ENCODE measurements at places on chromosomes 13 and 19.

DNA sequence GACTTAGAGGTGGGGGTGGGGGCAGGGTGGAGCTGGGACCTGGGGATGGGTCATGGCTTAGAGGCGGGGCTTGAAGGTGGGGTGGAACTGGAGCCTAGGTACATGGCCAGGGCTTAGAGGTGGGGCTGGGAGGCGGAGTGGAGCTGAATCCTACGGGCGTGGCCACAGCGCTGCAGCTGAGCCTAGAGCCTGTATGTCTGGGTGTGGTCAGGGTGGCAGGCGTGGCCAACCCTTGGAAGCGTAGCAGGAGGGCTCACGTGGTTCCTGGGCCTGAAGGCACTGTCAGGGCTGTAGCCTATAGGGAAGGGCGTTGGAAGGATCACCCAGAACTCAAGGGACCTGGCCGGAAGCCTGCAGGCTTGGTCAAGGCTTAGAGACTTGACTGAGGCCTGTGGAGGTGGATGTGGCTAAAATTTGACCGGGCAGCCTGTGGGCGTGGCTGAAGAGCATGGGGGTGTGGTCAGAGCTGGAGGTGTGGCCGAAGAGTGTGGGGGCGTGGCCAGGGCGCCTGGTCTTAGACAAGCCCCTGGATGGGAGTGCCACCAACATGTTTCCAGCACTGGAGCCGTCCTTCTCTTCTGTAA, 24.3 kb downstream of the COLGALT1 start:
- DNase-seq: no peak

- no peak for DNase-seq
Observed at GRCh38 chr13:66663711-66664110, 566.4 kb downstream of the PCDH9 start.

GRCh38 chr13:20851844-20852402, 50.6 kb downstream of the XPO4 start:
- DNase-seq: no peak

GRCh38 chr13:99962242-99962641, 9.3 kb downstream of the ZIC5 start:
- no peak for DNase-seq

GRCh38 chr13:104944176-104944575, 1591.3 kb downstream of the EFNB2 start:
- no peak for DNase-seq

DNA sequence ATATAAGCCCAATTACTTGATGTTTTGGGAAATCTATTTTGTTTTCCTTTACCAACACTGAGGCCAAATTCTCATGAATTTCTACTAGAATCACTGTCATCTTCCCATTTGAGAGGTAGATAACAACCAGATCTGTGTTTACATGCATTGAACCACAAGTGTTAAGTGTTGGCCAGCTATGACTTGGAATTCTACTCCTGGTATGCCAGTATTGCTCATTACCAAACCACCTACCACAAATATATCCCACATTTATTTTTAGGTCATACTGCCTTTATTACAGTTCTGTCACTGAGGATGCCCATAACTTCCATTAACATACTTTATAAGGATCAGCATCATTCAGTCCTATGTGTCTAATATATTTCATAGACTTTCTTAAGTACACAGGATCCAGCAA, 328.9 kb downstream of the DIAPH3 start:
- no peak for DNase-seq

DNA sequence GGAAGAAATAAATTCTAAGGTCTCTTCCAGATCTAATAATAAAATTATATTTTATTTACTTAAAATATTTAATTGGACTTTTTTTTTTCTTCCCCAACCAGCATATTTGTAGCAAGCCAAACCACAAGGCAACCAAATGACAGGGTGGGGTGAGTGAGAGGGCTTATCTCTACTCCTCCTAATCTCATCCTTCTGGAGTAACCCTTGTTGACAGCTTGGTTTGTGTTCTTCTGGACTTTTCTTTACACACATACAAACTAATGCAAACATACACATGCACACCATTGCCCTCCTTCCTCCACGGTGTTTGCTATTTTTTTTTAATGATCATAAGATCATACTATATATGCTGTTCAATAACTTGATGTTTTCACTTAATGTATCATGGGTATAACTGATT, 383.1 kb downstream of the DLEU7 start:
- no peak for DNase-seq

GRCh38 chr13:94567581-94567980, 28.4 kb downstream of the TGDS start:
- no peak for DNase-seq

- DNase-seq: no peak
Observed at GRCh38 chr13:112802802-112803195, 113.0 kb downstream of the ATP11A start.

- DNase-seq: no peak
Observed at GRCh38 chr19:39237200-39238184, 7.3 kb downstream of the IFNL3 start.

DNA sequence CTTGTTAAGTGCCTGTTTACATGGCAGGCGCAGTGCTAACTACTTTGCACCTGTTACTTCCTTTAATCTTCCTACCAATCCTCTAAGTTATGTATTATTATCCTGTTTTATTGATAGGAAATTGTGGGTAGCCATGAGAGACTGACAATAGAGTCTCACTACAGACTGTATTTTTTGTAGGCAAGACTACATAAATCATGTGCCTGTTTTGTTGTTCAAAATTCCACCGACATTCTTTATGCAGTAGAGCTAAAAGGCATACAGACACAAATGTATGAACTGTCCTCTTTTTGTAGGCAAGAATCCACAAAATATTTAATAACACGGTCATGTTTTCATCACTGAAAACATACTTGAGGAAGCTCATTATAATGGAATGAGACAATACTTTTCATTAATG, 205.5 kb downstream of the NALCN start:
- no peak for DNase-seq

- no peak for DNase-seq
Observed at GRCh38 chr13:50229960-50230661, 214.9 kb downstream of the KCNRG start.

GRCh38 chr19:16920816-16921529, 32.2 kb downstream of the F2RL3 start:
- peak; percentile 79 for DNase-seq

GRCh38 chr19:17376935-17377600, at the start of gene PLVAP:
Gene PLVAP, minus strand, starts transcription at chr19:17377342. Its CDS starts 54 bp downstream, at chr19:17377288.
- no peak for DNase-seq

- no peak for DNase-seq
Observed at GRCh38 chr13:113020323-113021080, 51.5 kb downstream of the MCF2L start.

GRCh38 chr13:30659980-30660379, 42.3 kb downstream of the USPL1 start:
- no peak for DNase-seq

DNA sequence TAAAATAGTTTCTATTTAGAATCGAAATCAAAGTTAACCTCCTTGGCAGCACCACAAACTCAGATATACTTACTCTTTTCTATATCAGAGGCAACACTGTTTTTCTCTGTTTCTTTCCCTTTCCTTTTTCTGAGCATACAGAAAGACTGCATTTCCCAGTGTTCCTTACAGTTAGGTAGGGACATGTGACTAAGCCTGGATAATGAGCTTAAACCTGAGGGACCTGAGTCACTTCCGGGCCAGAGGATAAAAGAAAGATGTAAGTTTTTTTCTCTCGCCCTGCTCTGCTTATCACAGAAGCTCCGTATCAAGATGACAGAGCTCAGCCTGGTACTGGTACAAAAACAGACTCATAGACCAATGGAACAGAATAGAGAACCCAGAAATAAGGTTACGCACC, 531.9 kb downstream of the KLF12 start:
- no peak for DNase-seq

- no peak for DNase-seq
Observed at GRCh38 chr19:38503077-38503410, 69.6 kb downstream of the RYR1 start.

DNA sequence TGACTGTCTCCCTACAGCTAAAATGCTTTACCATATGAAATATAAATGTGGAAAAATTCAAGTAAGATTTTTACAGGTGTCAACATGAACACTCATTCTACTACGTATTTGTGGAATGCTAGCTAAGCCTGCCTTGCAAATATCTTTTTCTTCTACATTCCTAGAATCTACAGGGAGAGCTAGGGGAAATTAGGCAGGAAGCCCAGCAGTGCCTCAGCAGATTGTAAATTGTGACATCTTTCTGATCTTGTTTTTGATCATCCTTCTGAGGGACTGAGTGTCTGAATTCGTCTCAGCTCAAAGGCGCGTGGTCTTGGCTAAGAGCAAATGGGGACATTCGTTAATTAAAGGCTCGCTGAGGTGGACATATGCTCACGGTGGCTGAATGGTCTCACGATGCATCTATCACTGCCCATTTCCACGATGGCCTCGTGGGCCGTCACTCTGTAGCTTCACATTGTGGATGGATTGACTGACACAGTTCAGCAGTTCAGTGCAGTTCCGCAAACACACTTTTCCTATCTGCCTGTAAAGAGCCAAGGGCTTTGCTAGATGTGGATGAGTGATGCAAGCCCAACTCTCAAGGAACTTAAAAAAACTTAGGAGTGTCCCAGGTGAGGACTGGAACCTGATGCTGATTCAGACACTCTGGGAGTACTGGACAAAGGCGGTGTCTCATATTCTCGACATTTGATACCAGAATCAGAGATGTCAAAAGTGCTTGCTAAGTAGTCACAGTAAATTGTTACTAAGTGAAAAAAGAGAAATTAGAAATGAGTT, 562.5 kb downstream of the EFNB2 start:
- no peak for DNase-seq

GRCh38 chr19:53849237-53849676, 18.4 kb upstream of the MYADM start:
- DNase-seq: no peak

GRCh38 chr13:110486061-110486715, 75.3 kb downstream of the RAB20 start:
- no peak for DNase-seq

GRCh38 chr13:109657395-109657794, 129.0 kb downstream of the IRS2 start:
- DNase-seq: no peak

DNA sequence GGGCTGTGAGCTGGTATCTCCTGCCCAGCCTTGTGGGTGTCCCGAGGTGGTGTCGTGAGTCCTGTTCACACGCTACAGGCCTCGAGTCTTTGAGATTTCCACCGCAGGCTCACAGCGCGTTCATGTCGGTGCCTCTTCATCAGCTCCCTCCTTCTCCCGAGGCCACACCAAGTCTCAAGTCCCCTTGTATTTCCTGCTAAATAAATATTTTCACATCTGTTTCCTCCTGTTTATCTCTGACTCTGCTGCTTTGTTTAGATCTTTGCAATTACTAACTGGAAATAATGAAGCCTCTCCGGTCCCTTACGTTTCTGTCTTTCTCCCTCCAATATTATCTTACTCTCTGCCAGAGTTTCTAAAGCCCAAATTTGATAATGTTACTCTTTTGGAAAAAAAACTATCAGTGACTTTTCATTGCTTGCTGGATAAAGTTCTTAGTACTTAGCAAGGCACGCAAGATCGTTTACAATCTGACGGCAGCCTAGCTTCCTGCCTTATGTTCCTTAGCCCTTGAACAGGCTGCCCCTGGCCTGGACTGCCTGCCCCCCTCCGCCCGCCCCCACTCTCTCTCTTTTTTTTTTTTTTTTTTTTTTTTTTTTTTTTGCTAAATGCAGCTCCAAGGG, 130.5 kb upstream of the RNF113B start:
- no peak for DNase-seq

- DNase-seq: no peak
Observed at GRCh38 chr13:50936679-50937078, 27.1 kb downstream of the RNASEH2B start.

Measured in T1000 (cell line).